ENCODE measurements at places on chromosomes 7 and 10.

DNA sequence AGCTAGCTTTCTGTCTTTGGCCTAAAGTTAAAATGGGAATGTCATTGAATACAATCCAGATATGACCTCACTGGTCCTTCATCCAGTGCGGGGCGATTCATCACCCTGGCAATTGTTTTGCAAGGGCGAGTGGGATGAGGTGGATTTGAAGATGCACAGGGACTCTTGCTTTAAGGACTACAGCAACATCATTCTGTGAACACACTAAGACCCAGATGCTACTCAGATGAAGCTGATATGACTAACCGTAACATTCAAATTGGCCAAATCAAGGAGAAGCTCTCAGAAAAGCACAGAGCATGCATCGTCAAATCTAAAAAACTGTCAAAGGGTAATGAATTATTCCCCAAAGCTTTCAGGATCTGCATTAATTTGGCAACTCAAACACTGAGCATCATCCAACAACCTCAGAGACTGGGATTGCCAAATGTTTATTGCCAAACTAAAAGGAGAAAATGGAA lies 12.8 kb downstream of the CPA1 start:
- no peak for DNase-seq

DNA sequence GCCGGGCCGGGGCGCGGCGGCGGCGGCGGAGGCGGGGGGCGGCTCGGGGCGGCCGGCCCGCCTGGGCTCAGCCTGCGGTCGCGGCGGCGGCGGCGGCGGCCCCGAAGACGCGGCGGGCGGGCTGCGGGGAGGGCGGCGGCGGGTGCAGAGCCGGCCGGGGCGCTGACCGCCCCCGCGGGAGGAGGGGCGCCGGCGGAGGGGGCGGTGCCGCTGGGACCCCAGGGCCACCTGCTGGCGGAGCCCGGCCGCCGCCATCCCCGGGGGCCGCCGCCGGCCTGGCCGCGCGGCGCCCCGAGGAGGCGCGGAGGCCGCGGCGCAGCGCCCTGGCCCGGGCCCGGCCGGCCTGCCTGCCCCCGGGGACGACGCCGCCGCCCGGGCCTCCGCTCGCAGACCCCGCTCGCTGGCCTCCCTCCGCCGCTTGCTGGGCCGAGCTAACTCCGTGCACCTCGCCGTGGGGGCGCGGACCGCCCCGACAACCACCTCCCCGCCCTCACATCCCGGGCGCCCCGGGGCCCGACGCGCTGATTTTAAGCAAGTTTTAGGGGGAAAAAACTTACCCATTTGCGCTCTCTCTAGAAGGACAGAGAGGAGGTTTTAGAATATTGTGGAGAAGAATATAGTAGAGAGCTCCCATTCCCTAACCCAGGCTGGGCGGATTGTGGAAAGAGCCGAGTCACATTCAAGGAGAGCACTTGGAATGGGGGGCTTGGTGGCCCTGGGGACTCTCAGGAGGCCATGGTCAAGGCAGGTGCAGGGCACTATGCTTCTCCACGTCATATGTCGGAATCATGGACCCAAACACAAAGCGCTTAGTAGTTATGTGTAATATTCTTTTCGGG lies at the start of gene BEND7:
BEND7 (minus strand) TSS at position 140 of the 839 bp plus-strand sequence. CDS start 481 bp downstream, outside the sequence.
- DNase-seq, result no peak

DNA sequence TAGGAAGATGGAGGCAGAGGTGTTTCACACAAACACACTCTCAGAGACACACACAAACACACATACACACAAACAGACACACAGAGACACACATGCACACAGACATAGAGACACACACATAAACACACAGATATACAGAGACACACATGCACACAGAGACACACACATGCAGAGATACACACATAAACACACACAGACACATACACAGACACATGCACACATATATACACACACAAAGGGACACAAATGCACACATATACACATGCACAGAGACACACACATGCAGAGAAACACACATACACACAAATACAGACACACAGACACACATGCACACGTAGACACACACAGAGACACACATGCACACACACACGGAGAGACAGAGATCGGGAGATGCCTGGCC lies 163.3 kb downstream of the TCERG1L start:
- DNase-seq, result no peak

- no peak for DNase-seq
Observed at GRCh38 chr10:100528123-100528886, 1.4 kb downstream of the NDUFB8 start.

Measured in cortex of kidney (tissue), 1 donor.